ENCODE measurements at places on chromosomes 7 and 10. TPM values are rescaled to one million over a fixed set of nuclear protein-coding genes. Genes with fewer than 3 reads are reported as not detected.
A peak's percentile ranks its signal among the peaks of the same experiment; 100 is the strongest.

Gene PCLO
- 2.7 TPM for total RNA-seq

Gene TBXAS1
- 7.6 TPM for total RNA-seq

Gene LIPK
- total RNA-seq, result 1.1 TPM

Gene VSTM2A
- total RNA-seq, result 0.82 TPM

Gene LRRC17
- total RNA-seq, result 38.0 TPM

Gene SEMA4G
- total RNA-seq, result 1.7 TPM

Gene ZCCHC24
- total RNA-seq, result 41.9 TPM

Gene TRPV5
- 0.21 TPM for total RNA-seq

Gene ADAM8
- total RNA-seq, result 6.7 TPM

- peak; percentile 24 for DNase-seq
These were observed 1.6 kb downstream of the C1GALT1 start for GRCh38 chr7:7183838-7184463.

DNA sequence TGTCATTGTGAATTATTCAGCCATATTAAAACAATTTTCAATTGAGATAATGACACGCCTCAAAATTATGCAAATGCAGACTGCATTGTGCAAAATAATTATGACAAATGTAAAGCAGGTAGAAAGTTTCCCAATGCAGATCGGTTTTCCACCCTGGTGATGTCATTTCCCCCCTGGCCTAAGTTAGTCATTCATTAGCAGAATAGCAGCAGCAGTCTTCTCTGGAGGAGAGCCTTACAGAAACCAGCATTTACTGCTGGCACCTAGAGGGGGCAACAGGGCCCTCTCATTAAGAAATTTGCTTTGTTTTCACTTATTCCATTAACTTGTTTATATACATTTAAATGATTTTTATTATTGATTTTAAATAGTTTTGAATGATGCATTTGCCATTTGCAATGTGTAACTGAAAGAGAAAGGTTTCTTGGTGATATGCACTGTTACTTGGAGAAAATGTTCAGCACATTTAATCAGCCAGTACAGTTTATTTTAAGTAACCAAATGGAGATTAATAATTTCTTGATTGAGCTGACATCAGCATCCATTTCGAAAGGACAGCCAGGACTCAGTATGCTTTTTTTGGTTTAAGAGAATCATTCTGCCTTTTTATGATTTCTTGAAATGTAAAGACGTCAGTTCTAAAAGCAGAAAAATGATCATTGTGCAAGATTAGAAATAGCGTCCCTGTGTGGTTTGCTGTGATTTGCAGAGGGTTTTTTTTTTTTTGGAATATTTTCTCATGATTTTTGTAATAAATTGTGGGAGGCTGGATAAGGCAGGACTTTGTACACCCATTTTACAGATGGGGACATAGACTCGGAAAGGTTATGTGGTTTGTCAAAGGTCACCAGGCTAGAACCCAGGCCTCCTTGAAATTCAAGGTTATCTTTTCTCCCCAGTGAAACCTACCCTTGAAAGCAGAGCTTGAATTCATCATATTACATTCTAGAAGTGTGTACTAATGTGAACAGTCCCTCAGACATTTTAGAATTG lies 3.5 kb downstream of the ARID5B start:
- DNase-seq, result peak; percentile 75

GRCh38 chr7:41696323-41696916 lies 6.5 kb downstream of the INHBA start:
- peak; percentile 91 for DNase-seq

DNA sequence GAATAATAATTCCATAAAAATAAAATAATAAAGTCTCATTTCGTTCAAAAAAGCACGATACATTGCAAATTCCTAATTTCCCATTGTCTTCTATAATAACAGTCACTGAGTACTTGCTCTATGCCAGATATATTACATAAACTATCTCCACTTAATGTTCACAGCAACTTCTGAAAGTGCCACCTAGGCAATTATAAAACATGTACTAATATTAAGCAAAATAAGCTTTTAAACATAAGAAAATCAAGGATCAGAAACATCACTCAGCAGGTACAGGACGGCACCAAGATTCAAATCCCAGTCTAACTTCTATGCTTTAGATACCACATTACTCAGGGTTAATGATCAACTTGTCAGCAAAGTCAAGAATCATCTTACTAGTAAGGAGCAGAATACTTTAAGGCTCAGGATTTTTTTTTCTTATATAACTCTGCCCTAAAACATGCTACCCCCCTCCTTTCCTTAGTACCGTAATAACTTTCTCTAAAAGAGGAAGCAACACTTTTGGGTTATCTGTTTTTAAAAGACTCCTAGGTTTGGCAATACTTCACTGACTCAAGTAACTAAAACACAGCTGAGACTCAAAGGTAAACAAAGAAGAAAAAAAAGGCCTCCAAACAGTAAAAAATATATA lies 51.3 kb downstream of the USP6NL start:
- no peak for DNase-seq

DNA sequence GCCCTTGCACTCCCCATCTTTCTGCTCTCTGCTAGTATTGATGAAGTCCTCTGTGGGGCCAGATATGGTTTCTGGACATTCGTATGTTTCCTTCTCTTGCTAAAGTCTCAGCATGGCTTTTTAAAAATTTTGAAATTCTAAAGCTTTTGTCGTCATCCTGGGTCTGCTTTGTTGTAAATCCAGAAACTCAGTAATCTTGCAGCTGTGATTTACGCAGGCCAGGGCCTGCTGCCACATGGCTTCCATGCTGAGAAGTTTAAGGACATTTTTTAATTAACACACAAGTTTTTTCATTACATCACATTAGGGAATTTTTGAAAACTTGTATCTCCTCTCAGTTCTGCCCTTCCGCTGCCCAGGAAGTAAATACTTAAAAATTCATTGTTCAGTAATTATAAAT lies 686.1 kb upstream of the IGFBP3 start:
- peak; percentile 78 for DNase-seq

- DNase-seq, result peak; percentile 78
These were observed 207.9 kb upstream of the MYO3A start for GRCh38 chr10:25725917-25726716.

GRCh38 chr10:92790440-92790839 lies 57.9 kb upstream of the EXOC6 start:
- DNase-seq, result no peak

- no peak for DNase-seq
These were observed 135.0 kb downstream of the GALNT17 start for GRCh38 chr7:71266912-71267311.

DNA sequence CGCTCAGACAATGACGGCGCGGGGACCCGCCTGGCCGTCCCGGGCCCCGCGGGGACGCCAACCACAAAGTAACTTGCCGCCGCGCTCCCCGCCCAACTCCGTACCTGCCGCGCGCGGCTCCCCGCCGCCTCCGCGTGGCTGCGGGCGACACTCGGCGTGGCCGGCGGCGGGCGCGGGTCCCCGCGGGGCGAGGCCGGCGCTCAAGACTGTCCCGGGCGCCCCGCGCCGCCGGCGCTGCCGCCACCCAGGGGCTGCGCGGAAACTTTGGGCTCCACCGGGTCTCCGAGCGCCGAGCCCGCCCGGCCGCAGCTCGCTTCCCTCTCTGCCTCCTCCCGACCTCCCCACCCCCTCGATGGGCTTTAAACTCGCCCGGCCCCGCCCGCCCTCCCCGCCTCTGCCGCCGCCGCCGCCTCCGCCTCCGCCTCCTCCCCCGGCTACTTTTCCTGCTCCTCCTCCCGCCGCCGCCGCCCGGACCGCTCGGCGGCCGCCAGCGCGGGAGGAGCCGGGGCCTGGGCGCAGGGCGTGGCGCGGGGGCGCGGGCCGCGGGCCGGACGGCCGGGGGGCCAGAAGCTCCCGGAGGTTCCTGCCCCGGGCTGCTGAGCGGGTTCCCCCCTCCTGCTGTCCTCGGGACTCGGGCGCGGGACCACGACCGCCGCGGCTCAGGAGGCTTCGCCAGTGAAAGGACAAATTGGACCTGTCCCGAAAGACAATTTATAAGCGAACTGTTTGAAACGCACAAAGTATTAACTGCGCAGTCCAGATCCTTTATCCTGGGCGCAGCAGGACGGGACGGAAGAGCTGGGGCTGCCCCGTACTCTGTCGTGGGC lies 10.6 kb upstream of the GRB10 start:
- peak; percentile 67 for DNase-seq

GRCh38 chr10:71893258-71893815 lies 42.3 kb upstream of the PSAP start:
- DNase-seq, result no peak

DNA sequence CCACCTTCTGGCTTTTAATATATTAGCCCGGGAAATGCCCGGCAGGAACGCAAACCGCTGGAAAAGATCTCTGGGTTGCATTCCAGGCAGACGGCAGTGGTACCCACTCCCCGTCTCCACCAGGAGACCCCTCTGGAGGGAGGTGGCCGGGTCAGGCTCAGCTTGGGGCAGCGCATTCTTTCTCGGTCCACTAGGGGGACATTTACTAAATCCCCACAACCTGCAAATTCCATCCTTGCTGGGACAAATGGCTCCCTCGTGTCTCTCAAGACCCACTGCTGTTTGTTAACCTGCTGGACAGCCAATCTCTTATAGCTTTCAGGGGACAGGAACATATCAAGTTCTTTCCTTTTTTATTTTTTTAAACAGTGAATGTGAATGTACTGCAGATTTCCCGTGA lies 45.8 kb upstream of the CARD11 start:
- no peak for DNase-seq

DNA sequence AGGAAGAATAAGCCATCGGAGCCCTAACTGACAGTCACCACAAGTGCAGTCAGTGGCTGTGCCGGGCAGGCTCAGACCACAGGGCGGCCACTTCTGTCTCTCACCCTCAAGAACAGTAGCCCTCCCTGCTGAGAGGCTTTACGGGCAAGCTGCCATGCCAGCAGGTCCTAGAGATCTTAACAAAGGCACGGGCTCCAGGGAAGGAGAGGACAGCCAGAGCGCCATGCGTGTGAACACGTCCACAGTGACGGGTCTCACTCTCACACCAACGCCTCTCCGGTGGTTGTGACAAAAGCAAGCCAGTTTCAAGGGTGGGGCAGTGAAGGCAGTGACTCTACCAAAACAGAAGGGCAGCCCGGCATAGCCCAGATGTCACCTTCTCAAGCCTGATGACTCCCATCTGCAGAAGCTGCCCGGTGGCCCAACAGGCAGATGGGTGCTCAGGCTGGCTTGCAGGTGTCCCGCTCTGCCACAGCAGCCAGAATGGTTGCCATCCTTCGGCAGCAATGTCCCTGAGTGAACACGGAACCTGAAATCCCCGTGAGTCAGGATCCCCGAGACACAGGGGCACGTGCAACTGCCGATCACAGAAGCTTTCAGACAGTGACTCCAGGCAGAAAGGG lies 102.0 kb downstream of the FAM53B start:
- DNase-seq, result peak; percentile 45

- DNase-seq, result peak; percentile 61
These were observed 103.6 kb downstream of the LYZL1 start for GRCh38 chr10:29392376-29393021.

GRCh38 chr7:144090667-144091066 lies 4.6 kb downstream of the OR2A12 start:
- no peak for DNase-seq

GRCh38 chr10:100969187-100970075 lies at the start of gene SEMA4G:
TSS of gene SEMA4G (plus strand) at chr10:100969504. CDS start at chr10:100972913, 3,409 bp downstream.
- peak; percentile 60 for DNase-seq

DNA sequence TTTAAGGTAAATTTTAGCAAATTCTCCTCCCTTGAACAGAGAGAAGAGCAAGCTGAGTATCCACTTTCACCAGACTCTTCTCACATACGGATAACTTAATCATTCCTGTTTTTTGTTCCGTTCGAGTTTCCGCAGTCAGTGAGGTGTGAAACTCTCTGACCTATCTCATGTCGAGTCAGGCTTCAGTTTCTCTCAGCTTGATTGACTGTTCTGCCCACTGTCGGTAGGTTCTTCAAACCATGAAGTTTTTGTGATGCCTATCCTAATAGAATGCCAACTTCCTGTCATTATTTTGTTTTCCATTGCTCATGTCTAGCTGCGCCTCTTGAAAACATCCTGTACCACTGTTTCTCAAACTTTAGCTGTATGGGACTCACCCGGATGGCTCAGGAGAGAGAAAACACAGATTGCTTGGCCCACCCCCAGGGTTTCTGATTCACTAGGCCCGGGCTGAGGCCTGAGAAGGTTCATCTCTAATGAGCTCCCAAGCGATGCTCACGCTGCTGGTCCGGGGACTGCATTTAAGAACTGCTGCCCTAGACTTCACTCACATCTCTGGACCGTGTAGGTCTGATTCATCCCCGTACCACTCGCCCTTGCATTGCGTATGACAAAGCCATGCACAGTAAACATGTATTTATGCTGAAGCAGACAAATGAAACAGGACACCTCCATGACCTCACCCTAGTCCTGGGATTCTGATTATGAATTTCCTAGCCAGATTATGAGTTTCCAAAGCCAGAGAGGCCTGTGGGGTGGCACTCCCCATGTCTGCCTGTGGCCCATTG lies 208.4 kb upstream of the AGK start:
- no peak for DNase-seq

DNA sequence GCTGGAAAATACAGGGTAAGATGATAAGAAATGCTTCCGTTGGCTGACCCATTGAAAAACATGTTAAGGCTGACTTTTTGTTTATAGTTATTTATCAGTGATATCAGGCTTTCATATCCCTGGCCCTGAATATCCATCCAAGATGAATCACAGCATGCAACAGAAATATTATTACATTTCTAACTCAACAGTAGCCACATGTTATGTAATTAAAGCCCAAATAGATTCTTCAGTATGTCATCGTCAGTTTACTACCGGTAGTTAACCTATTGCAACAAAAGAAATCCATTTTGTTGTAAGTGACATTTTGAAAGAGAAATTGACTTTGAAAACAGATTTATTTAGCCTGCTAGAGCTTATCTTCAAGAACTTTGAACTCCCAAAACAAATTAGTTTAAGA lies 354.1 kb upstream of the CELF2 start:
- no peak for DNase-seq

DNA sequence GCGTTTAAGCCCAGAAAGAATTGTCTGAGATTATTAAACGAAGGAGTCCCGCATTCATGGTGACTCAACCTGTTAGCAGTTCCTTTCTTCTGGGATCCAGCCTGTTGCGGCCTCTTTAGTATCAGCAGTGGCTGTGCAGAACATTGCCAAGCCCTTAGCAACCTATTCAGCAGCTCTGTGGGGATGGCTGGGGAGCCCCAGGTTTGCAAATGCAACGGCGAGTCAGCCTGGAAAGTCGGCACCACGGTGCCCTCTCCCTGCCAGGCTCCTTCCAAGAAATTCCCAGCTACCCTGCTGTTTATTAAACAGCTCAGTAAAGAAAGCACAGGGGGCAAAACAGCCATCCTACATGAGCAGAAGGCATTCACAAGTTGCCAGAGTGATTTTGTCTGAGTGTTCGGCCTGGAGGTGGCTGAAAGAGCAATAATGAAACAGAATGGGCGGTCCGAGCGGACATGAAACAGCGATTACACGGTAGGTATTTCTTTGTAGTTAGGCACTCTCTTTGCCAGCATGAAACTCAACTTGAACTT lies 198.3 kb downstream of the BAMBI start:
- no peak for DNase-seq

- no peak for DNase-seq
These were observed at the start of gene KMT2C for GRCh38 chr7:152435384-152436110. TSS of gene KMT2C (minus strand) at chr7:152436003. CDS start at chr7:152435786, 217 bp downstream.

GRCh38 chr7:30584965-30585364 lies 9.7 kb upstream of the GARS1 start:
- DNase-seq, result no peak

- no peak for DNase-seq
These were observed 287.5 kb downstream of the KCNMA1 start for GRCh38 chr10:77350134-77350533.

GRCh38 chr7:84191261-84191660 lies 3.3 kb downstream of the SEMA3A start:
- DNase-seq, result peak; percentile 21

Data from tongue (tissue), 3 donors.